ENCODE measurements at places on chromosomes 5 and 9.

- DNase-seq: no peak
Measured at GRCh38 chr5:36667824-36668223, 61.4 kb downstream of the SLC1A3 start.

GRCh38 chr5:674630-675011 is 18.5 kb downstream of the TPPP start:
- DNase-seq: no peak

GRCh38 chr9:128406848-128407391 is 13.7 kb upstream of the CERCAM start:
- DNase-seq: no peak

DNA sequence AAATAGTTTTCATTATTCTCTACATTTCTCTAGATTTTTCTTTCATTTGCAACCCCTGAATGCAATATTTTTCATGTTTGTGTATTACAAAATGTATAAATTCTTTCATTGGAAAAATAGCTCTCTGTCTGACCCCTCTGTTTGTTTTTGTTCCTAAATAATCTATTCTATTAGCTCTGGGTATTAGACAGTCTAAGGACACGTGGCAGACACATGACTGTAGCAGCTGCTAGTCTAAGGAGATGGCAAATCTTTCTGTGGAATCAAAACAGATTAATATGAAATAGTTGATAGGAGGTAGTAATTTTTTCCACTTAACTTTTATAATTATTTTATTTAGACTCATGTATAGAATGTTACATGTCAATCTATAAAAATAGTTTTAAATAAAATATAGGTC is 21.4 kb upstream of the SPATA9 start:
- no peak for DNase-seq

DNA sequence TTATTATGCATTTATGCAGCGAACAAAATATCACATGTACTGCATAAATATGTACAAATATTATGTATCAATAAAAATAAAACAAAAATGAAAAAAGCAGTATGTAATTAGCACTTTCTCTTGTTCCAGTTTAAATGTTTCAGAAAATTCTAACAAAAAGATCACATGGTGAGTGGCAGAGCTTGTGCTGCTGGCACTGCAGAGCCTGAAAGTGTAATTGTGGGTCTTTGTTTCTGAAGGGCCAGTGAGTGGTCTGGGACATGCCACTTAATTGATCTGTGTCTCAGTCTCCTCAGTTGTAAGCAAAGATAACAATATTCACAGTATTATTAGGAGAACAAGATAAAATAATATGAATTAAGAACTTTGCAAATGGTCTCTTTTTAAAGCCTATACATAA is 39.5 kb upstream of the RAI14 start:
- DNase-seq: no peak

- no peak for DNase-seq
Measured at GRCh38 chr5:54671111-54671531, 153.6 kb downstream of the SNX18 start.

- DNase-seq: no peak
Measured at GRCh38 chr9:33315371-33315770, 25.1 kb downstream of the NFX1 start.

DNA sequence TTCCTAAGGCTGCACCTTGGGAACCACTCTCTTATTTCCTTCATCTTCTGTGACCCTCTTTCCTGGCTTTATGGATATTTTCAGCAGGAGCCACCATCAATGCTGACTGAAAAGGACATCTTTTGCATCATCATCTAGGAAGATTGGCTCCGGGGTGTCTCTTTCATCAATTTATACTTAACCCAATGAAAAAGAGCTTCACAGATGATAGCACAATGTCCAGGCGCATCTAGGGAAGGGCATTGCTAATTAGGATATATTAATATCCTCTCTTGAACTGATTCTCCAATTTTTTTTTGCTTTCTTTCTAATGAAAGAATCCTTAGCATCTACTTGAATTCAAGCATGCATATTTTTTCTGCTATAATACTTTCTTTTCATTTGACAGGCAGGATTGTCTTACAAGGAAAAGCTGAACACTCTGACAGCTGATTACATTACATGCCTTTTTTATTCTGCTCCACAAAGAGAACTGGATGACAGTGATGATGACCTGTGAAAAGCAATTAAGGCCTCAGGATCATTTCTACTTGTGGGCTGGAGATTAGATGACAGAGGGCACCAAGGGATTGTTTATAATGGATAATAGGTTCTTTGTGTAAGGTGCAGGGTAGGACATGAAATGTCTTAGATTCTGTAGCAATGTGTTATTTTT is 60.2 kb downstream of the PCSK1 start:
- no peak for DNase-seq

- no peak for DNase-seq
Measured at GRCh38 chr9:132008855-132009812, 70.5 kb downstream of the MED27 start.

DNA sequence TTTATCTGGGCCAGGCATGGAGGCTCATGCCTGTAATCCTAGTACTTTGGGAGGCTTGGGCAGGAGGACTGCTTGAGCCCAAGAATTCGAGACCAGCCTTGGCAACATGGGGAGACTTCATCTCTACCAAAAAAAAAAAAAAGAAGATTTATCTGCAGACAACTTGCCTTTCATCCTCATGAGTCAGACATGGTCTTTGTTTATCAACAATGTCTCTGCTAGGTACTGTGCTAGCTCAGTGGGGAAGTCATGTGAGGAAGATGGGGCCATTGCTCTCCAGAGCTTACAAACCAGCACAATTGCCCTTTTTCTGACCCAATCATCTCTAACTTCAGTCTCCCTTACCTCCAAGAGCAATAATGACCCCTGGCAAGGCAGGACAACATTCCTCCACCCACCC is 1.6 kb downstream of the URM1 start:
- DNase-seq: no peak

GRCh38 chr5:38426490-38426889 is 130.0 kb downstream of the LIFR start:
- no peak for DNase-seq

DNA sequence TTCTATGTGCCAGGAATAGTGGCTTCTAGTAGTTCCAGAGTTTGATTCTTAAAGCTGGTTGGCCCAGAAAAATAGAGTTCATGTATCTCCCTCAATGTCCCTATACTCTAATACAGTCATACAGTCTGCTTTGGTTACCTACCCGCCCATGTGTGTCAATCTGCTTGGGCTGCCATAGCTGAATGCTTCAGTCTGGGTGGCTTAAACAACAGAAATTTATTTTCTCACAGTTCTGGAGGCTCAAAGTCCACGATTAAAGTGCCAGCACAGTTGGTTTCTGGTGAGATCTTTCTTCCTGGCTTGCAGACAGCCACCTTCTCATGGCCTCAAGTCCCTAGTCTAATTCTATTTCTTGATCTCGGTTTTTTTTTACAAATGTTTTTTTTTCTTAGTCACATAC is 1739.0 kb downstream of the MAT2B start:
- DNase-seq: no peak

- no peak for DNase-seq
Measured at GRCh38 chr9:37575001-37575400, 1.2 kb downstream of the FBXO10 start.

GRCh38 chr5:143372187-143372829 is 31.2 kb downstream of the NR3C1 start:
- no peak for DNase-seq

DNA sequence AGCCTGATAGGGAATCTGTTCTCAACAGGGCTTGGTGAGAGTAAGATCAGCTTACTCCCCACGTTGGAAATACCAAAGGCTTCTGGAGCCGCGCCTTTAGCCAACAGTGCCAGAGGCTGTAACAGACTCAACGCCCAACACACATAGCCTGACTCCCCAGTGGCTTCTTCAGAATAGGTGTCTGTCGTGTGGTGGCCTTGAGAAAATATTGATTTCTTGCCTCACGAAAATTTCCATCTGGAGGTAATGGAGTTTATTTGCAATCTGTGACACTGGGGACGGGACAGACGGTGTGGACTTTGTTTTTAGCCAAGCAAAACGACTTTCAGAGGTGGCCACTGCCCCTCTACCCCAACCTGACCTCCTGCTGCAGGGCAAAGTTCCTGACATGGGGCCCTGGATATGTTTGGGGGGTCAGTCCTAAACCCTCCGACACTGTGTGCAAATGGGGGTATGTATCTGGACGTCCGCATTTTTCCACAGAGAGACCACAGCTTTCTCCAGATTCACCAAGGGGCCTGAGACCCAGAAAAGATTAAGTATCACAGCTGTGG is 189.3 kb downstream of the CDK5RAP2 start:
- DNase-seq: no peak

GRCh38 chr9:73437758-73438157 is 286.1 kb downstream of the ANXA1 start:
- no peak for DNase-seq

- no peak for DNase-seq
Measured at GRCh38 chr5:22480305-22480704, 372.8 kb downstream of the CDH12 start.

GRCh38 chr5:164204338-164204946 is 699.0 kb downstream of the MAT2B start:
- DNase-seq: no peak

DNA sequence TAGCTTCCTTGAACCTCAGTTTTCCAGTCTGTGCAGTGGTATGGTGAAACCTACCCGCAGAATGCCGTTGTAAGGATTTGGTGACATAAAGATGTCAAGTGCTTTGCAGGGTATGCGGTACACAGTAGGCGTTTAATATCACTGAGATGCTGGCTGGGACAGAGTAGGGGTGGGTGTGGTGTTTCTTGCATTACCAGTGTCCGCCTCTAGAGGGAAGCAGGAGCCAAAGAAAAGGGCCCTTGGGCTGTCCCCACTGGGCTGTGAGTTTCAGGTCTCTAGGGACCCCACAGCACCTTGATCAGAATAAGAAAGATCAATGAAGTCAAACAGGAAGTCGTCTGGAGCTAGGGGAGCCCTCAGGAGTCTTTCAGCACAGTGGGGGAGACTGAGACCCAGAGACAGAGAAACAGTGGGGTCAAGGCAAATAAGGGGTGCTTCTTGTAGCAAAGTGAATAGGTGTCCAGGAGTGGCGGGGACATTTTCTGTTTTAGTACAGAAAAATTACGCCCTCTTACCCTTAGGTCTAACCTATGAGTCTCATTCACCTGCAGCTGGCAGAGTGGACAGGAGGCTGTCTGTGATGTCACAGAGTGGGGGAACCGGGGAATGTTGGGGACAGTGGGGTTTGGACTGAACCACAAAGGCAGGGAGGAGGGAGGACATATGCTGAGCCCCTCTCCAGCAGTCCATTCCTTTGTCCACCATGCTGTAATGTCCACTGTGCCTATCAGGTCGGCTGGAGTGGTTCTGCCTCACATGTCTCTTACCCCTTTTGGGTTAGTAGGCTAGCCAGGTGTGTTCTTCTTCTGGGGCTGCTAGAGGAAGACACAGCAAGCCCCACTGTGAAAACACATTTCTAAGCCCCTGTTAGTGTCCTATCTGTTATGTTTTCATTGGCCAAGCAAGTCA is 4.7 kb upstream of the TEX53 start:
- DNase-seq: peak; percentile 72

DNA sequence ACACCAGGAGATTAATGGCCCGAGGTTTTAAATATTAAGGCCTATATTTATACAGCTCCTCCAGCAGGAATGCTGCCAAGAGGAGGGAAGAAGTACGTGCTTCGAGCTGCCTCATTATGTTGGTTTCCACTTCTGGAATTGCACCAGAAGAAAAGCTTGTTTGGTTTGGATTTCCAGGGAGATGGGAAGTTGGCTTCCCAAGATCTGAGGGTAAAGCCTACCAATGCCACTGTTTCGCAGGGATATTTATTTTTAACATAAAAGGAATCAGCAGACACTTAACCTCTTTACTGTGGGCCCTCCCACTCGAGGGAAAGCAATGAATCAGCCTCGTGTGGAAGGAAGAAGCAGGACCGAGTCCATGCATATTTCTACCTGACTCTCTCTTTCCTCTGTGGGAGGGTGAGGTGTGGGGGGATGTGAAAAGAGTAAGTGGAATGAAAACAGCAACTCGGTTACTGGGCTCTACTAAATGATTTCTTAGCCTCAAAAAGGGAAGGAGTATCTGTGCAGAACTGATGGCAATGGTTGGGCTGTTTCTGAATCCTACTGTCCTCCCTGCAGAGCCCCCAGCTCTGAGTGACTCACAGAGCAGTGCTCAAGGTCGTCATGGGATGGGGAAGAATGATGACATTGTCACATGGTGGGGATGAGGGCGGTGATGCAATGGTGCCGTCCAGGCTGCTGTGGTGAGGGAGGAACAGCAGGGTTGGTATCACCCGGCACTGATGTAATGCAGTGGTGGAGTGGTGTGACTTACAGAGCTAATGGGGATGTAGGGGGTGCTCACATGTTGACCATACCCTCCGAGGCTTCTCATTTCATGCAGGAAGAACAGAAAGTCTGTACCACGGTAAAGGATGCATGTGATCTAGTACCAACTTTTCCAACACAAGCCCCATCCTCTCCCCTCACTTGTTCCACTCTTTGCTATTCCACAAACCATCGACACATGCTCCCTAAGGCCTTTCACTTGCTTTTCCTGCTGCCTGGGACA is 215.0 kb upstream of the PANK3 start:
- DNase-seq: peak; percentile 50

DNA sequence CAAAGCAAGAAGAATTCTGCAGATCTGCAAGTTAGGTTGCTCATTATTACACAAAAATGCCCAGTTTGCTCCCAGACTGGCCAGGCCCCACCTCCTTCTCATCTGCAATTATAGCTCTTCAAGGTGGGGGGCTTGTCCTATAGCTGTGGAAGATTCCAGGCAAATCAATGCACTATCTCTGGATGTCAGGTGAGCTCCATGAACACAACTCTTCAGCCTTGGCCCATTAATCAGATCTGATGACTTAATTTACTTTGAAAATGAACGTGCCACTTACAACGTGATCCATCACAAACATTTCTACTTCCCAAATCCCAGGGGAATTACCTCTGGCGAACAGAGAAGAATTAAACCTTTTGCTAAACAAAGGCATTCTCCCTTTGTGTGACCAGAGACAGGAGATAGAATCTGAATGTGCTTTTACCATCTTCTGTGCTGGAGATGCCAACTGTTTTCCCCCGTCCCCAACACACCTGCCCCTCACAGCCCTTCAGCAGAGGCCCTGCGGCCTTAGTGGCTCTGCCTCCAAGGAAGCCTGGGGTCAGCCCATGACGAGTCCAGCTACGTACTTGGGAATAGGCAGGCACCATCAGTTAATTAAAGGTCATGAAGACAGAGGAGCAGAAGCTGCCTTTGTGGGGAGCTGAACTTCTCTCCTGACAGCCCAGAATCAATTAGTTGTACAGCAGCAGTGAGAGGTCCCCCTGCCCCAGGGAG is 60.5 kb downstream of the SNX18 start:
- no peak for DNase-seq

GRCh38 chr5:59418808-59419207 is 474.7 kb downstream of the PDE4D start:
- DNase-seq: no peak

DNA sequence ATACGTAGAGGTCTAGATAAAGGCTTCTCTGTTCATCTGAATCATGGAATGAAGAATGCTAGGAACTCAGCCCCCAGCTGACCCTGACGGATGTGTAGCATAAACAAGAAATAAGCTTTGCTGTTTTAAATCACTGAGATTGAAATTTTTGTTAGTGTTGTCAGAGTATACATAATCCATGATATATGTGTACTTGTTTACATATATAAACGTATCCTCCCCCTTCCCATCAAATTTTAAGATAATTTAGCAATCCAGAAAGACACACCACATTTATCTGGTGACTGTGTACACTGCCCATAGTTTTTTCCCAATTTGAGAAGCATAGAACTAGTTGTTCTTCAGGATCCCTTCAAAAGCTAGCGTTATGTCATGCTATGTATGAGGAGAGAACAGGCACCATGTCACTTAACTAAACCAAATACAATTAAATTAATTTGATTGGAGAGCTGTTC is 80.8 kb upstream of the OSMR start:
- no peak for DNase-seq
